ENCODE measurements at places on chromosomes 5 and 9.

- DNase-seq, result no peak
These were observed 451.6 kb downstream of the CDH18 start for GRCh38 chr5:19536387-19536786.

- no peak for DNase-seq
These were observed 66.7 kb upstream of the CAST start for GRCh38 chr5:96595300-96596090.

DNA sequence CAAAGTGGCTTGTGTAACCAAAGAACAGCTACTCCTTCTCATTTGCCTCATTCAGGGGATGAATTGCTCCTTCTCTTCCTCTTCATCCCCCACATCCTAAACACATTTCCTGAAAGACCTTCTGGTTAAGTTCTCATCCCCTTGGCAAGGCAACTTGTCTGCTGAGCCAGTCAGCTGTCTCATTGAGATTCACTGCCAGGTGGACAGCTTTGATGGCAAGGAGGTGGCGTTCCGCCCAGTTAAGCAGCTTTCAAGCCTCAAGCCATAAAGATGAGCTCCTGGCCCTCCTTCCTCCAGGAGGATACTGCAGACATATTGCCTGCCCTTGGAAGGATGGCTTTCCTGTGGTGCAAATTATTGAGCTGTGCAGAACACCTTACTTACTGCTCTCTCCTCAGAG is 448.6 kb upstream of the MPDZ start:
- no peak for DNase-seq

DNA sequence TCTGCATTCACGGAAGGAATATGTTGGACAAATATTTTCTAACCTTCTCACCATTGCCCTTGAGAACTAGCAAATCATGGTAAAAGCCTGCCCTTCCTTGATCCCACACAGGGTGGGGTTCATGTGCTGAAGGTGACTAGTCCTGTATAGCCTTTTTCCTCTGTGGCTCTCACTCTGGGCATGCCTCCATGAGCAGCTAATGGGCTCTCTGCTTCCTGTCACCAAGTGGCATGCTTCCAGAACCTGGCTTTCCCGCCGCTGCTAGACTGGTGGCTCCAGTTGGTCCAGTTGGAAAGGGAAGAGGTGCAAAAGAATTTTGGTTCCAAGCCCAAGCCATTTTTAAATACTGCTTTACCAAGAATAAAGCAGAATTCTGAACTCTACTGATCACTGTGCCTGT is 35.5 kb downstream of the FBXO10 start:
- DNase-seq, result no peak

DNA sequence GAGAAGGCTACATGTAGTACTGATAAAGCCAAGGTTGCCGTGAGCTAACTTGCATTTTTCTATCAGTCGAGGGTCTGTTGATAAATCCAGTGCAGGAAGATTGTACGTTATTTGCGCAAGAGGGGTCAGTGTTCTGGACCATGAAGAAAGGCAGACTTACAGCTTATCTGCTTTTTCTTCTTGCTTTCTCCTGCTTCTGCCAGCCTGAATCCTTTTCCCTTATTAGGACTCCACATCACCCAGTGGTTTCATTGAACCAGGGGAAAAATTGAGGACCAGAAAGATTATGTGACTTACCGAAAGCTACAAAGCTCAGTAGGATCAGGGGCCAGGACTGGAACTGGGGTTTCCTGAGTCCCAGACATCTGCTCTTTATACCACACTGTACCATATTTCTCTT is 534.6 kb upstream of the BRINP1 start:
- DNase-seq, result no peak

- no peak for DNase-seq
These were observed 582.6 kb downstream of the PSAT1 start for GRCh38 chr9:78879324-78880100.

- DNase-seq, result no peak
These were observed 31.2 kb upstream of the ADRA1B start for GRCh38 chr5:159884917-159885620.

DNA sequence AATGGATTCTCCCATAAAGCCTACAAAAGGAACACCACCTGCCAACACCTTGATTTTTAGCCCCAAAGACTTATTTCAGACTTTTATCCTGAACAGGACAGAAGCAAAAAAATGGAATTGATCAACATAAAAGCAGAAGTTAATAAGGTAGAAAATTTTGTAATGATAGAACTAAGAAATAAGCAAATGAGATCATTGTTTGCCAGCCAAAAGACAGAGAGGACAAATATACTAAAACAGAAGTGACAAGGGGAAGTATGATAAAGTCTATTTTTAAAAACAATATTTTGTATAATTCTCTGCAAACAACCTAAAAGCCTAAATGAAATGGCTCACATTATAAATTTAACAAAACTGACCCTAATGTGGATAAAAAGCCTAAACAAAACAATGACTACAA is 110.5 kb upstream of the PRSS3 start:
- no peak for DNase-seq

DNA sequence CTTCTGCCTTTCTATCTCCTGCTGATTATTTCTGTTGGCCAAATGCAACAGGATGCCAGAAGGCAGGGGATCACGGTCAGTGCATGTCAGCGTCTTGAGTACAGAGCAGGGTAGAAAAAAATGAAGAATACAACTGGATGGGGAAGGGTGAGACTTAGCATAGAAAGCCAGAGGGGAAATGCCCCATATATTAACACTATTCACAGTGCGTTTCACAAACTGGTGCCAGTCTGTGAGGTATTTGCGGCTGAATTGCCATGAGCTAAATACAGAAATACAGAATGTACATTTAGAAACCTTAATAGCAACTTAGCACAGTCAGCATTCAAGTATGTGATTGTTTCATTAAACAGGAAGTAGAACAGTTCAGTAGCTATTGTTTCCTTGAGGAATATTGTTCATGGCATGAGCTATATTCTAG is 31.0 kb upstream of the SLC1A3 start:
- no peak for DNase-seq

GRCh38 chr9:20573023-20573422 is 49.3 kb downstream of the MLLT3 start:
- DNase-seq, result no peak

DNA sequence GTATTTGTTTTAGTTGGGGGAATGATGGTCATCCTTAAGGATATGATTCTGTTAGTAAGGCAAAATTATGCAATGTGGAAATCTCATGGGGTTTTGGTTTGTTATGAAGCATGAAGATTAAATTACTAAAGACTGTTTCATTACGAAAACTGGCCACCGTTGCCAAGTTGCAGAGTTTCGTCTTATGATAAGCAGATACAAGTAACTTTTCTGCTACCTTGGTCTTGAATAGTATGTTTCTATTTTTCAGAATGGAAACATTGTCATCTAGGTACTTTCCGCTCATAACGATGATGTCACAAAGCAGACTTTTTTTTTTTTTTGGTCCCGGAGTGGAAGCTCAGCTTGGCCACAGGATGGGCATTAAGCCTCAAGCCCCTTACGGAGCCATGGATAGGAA is 4.2 kb downstream of the CCNI2 start:
- no peak for DNase-seq

- DNase-seq, result no peak
These were observed 82.7 kb downstream of the PARP8 start for GRCh38 chr5:50749181-50749580.

DNA sequence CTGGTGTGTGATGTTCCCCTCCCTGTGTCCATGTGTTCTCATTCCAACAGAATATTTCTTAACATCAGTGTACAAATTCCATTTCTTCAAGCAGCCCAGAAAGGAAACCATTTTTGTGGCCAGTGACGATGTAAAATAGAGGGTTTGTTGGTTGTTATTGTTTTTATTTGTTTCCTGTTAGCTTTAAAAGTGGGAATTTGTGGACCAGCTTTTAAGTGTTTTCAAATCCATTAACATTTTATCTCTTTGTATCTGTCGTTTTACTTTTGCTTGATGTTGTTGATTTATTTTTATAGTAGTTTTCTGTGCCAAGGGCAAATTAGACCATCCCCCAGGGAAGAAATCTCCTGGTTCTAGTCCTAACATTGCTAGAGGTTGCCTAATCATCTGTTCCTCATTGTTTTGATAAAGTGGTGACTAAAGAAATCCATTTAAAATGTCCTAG is 100.0 kb downstream of the GDNF start:
- DNase-seq, result no peak

DNA sequence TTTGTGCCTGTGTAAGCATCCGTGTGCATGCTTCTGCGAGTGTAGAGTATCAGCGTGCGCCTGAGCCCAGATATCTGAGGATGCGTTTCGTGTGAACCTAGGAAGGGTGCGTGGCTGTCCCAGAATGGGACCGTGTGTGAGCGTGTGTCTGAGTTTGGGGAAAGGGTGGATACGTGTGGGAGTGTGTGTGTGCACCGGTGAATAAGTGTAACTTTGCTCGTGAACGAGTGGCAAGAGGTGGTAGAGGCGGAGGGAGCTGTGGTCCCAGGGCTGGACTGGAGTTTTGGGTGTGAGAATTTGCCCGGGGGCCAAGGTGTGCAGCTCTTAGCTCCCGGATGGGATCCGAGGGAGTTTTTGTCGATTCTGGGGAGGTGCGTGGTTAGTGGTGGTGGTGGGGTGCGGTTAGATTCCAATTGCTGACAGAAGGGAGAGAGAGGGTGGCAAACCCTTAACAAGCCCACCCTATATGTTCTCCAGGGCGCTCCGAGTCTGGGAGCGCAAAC is 686 bp upstream of the COL27A1 start:
- no peak for DNase-seq

DNA sequence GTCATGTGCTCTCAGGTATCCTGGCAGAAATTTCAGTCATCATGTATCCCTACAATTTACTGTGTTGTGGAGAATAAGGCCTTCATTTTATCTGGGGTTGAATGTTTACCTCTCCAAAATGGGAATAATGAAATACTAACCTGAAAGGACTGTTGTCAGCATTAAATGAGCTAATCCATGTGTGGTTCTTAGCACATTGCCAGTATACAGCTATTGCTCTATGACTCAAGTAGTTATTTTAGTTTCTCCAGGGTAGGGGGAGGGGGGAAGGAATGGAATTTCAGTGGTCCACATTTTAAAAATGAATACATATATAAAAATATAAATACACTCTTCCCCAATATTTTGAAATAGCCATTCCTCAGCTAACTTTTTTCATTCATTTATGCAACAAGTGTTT is 3.5 kb downstream of the PAM start:
- DNase-seq, result no peak

DNA sequence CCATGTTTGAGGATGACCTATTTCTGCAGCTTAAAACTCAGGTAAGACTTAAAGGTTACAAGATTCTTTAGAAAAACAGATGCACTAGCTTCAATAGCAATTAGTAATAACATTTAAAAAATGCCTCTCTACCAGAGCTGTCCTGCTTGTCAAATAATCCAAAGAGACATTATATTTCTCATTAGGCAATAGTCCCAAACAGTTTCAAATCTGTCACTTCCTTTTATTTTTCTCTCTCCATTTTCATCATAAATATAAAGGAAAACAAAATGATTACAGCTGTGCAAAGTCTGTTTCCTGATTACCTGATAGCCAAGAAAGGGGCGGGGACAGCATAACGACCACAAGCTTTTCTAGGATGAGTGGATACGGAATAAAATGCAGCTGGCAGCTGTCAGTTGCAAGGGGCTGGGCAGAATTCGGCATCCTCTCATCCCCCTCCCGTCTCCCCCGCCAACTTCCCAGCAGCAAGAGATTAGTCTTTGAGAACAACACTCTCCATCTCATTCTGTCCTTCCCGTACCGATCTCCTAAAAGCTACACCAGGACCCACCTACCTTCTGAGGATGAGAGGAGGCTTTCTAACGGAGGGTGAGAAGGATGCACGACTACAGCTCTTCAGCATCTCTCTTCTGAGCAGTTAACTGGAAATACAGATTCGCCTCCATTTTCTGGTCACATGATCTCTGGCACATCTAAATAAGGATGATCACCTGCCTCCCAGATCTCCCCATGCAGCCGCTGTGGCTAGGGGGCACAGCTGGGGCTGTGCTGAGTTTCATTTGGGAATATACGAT is 72.5 kb upstream of the PCA3 start:
- DNase-seq, result no peak

- no peak for DNase-seq
These were observed 143.9 kb upstream of the FBN2 start for GRCh38 chr5:128681764-128682592.

DNA sequence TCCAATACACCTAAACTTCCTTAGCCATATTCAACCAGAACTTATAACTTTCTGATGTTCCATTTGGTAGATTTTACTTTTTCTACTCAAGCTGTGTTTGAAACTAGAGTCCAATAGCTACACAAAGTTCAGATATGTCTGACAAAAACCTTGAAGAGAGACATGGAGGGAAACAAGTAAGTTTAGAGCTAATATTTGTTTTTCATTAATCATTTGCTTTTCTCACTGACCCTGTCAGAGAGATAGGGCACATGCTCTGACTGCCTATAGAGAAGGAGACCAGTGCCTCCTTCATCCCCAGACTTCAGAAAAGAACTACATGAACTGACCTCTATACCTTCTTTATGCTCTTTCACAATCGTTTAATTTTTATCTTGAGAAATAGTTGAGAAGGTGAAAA is 157.0 kb upstream of the PPP1R2B start:
- no peak for DNase-seq

DNA sequence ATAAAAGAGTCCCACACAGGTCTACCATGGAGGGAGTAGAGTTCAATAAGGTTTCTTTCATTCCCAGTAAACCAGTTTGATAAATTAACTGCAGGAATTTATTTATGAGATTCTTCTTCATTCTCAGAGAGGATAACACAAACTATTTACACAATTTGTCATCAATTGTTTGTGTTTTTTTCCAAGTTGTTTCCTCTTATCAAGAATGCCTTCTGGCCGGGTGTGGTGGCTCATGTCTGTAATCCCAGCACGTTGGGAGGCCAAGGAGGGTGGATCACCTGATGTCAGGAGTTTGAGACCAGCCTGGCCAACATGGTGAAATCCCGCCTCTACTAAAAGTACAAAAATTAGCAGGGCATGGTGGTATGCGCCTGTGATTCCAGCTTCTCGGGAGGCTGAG is 216.7 kb downstream of the MLLT3 start:
- DNase-seq, result no peak

DNA sequence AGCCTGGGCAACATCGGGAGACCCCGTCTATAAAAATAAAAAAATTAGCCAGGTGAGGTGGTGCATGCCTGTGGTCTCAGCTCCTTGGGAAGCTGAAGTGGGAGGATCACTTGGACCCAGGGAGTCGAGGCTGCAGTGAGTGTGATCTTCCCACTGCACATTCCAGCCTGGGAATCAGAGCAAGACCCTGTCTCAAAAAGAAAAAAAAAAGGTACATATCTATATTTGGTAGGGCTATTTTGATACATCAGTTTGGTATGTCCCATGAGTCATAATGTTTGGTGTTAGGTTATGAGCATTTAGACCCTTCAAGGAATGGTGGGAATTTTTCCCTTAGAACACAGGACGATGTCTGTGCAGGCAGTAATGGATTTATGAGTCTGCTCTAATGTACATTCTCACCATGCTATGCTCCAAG is 55.3 kb upstream of the POU4F3 start:
- no peak for DNase-seq

GRCh38 chr5:112366987-112367386 is 52.1 kb downstream of the EPB41L4A start:
- no peak for DNase-seq

- peak; percentile 21 for DNase-seq
These were observed 33.3 kb downstream of the KCTD16 start for GRCh38 chr5:144203750-144204596.

- no peak for DNase-seq
These were observed 468.5 kb downstream of the NFIB start for GRCh38 chr9:13845460-13845859.

GRCh38 chr5:142821034-142821732 is 51.0 kb downstream of the ARHGAP26 start:
- DNase-seq, result no peak

- DNase-seq, result no peak
These were observed 165.3 kb downstream of the ERCC6L2 start for GRCh38 chr9:96040591-96041461.

GRCh38 chr9:86751207-86751606 is 196.1 kb downstream of the GAS1 start:
- DNase-seq, result no peak

Measured in T-cell (primary cell).